Forelimb muscle (tissue), 1 donor: ENCODE measurements at places on chromosomes 1 and 21. TPM values are rescaled to one million over a fixed set of nuclear protein-coding genes. Genes with fewer than 3 reads are reported as not detected.

The RNF223 gene
- polyA plus RNA-seq: 0.08 TPM

- DNase-seq: no peak
Measured at GRCh38 chr21:45255381-45256020, 32.2 kb downstream of the POFUT2 start.

The TINAGL1 gene
- polyA plus RNA-seq: 21.1 TPM

DNA sequence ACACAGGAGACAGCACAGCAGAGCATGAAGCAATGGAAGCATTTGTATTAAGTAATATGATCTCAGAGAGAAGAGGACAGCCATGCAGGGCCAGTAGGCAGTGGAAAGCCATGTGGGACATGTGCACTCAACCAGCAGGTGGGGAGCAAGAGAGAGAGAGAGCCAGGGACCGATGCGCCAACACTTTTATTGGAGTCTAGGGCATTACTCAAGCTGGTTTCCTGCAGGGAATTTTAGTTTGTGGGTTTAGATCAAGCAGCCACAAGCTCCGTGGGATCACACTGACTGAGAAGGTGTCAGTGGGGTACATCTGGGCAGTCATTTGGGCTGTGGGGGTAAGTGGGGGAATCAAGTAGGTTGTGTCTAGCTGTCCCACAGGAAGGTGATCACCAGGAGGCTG lies 137.1 kb downstream of the PCBP3 start:
- DNase-seq: no peak

The KIF21B gene
- 0.73 TPM for polyA plus RNA-seq

The ADCY10 gene
- polyA plus RNA-seq: 0.18 TPM

- DNase-seq: no peak
Measured at GRCh38 chr21:41861255-41861654, 17.9 kb downstream of the PRDM15 start.

- DNase-seq: no peak
Measured at GRCh38 chr21:19031953-19032352, 628.4 kb upstream of the TMPRSS15 start.

- DNase-seq: no peak
Measured at GRCh38 chr1:116476321-116476720, 94.5 kb downstream of the CD58 start.

DNA sequence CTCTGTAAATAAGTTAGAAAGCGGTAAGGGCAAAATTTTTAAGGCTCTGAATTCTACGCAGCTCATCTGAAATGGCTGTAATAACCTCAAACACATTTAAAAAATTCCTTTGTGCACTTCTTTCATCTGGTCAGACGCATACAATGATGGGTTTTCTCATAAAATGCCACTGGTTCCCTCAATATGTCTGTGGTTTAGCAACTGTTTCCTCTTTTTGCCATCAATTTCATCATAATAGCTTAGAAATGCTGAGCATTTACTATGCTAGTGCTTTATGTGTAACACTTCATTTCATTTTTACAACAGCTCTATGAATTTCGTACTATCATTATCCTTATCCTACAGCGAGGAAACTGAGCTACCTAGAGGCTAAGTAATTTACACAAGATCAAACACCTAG lies 35.3 kb upstream of the DMRTA2 start:
- DNase-seq: no peak

DNA sequence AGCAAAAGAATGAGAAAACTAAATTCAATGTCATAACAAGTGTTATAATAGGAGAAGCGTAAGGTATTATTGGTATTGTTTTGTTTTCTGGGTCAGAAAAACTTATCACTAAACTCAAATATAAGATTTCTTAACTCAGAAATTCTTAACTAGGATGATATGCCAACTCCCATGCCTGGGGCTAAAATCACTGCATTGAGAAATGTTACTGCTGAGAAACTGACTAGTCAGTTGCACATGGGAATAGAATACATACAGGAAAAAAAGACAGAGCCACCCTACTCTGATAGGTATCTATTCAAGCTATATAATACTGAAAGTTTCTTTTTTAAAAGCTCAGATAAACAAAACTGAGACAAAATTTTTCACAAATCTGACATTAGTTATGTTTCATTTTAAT lies 56.3 kb downstream of the PRPF38A start:
- no peak for DNase-seq
